ENCODE measurements at places on chromosomes 2 and 18.

GRCh38 chr2:13413989-13414388 is 697.3 kb downstream of the TRIB2 start:
- no peak for DNase-seq

DNA sequence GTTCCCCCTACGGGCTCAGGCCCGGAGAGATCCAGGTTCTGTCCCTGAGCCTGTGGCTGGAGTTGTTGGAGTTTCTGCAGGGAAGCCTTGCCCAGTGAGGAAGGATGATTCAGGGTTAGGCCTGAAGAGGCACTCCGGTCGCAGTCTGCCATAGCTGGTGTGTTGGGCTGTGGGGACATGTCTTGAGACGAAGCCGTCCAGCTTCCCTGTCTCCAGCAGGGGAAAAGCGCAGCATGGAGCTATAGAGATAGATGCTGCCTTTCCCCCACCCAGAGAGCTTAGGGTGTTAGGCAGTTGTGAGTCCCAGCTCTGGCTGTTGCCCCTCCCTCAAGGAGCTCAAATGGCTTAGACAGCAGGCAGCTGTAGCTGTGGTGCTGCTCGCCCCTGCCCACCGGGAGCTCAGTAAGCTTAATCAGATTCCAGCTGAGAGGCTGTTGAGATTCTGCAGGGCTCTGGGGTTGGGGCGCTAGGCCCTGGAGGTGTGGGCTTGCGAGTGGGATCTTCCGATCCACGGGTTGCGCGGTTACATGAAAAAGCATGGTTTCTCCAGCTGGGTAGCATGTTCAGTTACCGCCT is 103.9 kb downstream of the PMAIP1 start:
- no peak for DNase-seq

DNA sequence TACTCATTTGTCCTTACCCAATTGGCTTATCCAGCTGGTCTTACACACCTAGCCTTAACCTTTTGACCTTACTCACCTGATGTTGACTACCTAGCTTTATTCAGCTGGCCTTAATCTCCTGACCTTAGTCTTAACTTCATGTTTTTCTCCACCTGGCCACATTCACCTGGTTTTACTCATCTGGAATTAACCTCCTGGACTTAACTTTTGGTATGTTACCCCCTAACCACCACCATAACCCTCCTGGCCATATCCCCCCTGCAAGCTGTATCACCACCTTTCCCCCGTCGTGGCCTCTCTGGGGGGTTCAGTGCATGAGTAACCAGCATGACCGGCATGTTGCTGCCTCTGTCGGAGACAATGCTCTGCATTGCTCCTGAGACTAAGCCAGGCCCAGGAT is 45.7 kb downstream of the CHRNA1 start:
- no peak for DNase-seq

DNA sequence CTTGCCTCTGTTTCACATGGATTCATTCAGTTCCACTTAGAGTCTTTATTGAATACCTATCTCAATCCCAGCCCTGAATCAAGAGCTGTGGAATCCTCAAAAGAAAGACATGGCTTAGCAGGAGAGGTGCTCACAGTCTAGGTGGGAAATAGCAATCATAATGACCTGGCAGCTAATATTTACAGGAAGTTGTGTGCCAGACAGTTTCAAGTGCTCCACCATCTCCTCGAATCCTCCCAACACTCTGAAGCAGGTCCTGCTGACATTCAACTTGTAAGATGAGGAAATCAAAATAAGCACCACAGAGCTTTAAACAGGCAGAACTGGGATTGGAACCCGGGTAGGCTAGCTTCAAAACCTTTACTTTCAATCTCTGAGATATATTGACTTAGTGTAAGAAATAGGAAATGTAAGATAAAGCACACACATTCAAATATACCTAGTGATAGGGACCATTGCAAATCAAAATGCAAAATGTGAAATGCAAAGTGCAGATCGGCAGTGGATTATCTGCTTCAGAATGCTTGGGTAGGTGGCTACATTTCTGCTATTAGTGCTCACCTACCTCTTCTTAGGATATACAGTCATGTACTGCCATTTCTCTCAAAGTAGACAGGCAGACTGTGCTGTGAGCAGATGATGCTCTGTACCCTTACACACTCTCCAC is 182.0 kb downstream of the PRKCE start:
- DNase-seq, result no peak

- DNase-seq, result no peak
Observed at GRCh38 chr2:133789743-133790142, 221.5 kb upstream of the NCKAP5 start.

GRCh38 chr2:27323596-27324285 is 844 bp upstream of the MPV17 start:
- DNase-seq, result no peak

DNA sequence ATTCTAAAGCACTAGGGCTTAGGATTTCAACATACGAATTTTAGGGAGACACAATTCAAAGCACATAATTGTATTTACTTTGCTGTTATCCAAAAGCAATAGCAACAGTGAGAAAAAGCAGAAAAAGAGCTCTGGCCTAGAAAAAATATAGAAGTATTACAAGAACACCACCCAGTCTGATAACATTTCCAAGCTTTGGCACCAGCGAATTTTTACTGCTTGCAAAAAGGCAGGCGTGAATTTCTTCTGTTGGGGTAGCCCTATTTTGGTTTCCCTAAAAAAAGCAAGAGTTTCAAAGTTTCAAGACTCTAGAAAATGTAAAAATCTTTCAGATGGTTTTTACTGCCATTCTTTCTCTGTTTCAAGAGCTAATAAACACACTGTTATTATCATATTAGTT is 292.7 kb downstream of the DPP10 start:
- DNase-seq, result no peak

DNA sequence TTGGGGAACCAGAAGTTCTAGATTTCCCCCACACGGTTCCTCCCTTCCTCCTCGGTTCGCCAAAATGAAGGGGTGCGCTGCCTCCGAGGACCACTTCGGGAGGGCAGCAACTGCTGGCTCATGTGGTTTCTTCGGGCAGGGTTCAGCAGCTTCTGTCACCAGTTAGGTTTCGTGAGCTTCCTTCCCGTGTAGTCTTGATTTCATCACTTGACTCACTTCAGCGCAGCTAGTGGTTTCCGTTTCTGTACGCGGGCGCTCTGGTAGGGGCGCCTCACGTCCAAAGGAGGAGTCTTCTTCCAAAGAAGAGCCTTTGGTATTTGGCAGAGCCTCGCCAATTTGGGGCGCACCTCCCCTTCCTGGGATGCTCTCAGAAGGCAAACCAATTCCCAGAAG is 485 bp upstream of the GALNT3 start:
- peak; percentile 60 for DNase-seq

DNA sequence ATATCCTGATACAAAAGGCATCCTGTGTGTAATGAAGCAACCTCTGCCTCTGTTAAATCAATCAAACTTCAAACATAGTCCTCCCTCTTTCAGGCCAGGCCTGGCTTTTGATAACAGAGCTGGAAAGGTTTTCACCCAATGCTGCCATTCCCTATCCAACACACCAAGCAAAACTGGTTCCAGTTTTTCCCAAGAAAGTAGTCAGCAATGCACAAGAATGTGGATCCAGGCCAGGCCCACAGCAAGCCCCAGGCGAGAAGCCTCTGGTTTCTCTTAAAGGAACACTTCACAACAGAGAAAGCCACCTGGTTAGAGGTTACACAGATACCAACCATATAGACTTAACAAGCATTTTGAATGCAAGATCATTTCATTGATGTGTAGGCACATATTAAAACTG is 49.2 kb upstream of the CCDC150 start:
- no peak for DNase-seq

GRCh38 chr2:48508461-48509124 is 21.4 kb upstream of the STON1 start:
- DNase-seq, result no peak

DNA sequence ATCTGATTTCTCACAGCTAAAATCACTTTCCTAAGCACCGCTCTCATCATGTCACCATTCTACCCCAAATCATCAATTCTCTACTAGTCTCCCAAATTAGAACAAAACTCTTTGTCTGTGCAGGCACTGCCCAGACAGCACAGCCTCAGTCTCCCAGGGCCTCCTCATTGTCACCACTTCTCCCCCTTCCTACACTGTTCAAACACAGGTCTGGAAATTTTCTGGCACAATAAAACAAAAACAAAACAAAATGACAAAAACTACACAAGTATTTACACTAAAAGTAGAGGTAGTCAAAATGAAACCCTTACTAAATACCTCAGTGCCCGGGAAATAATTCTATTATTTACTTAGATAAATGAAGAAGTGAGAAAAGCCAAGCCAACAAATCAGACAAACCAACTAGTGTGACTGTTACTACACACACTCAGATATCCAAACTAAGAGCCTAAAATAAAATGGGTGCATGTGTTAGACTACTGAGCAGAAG is 156.2 kb upstream of the DNMT3A start:
- no peak for DNase-seq

DNA sequence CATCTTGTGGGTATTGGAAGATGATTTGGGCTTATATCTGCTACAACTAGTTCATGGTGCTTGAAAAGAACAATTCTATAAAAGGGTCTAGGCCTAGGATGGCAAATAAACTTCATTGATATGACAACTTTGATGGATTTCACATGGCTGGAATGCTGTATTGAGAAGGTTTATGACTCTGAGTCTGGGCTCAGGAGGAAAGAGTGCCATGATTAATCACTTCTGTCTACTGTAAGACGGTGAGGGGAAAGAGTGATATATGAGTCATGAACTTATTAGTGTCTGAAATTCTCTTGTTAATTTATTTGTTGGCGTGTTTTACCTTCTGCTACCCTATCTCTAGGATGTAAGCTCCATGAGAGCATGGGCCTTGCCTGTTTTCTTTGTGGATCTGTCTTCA is 17.0 kb upstream of the ADCYAP1 start:
- no peak for DNase-seq

GRCh38 chr2:105437708-105438103 is 38.9 kb upstream of the FHL2 start:
- DNase-seq, result no peak

GRCh38 chr2:217521820-217522219 is 481.0 kb downstream of the TNS1 start:
- DNase-seq, result no peak

DNA sequence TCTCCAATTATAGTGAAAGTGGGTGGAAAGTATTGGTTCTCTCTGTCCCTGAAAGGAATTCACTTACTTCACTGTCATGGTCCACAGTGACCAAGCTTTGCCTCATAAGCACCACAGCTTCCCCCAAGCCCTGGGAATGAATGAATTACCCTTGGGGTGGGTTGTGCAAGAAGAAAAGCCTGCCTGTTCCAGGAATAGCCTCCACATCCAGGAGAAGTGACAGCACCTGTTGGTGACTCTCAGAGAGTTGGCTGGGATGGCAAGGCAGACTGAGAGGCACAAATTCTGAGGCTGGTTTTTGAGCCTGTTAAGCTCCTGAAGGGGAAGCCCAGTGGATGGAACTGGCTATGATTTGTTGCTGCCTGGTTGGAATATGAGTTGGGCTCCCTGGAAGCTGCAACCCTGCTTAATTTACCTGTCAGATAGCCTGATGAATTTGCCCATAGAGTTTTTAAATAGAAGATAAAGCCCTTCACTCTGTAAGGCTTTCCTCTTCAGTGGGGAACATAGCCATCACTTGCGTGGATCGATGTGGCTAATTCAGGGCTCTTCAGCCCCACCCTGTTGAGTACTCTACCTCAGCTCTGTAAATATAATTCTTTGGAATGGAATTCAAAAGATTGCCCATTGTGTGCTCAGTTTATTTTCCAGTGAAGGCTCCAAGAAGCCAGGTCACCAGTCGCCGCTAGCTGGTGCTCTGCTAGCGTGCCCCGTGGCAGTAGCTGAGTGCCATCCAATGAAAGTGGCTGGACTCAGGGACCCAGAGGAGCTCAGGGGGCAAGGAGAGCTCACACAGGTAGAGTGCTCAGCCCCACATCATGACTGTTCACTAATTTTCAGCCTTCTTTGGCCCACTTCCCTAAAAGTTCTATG is 479.3 kb downstream of the IRS1 start:
- DNase-seq, result no peak

DNA sequence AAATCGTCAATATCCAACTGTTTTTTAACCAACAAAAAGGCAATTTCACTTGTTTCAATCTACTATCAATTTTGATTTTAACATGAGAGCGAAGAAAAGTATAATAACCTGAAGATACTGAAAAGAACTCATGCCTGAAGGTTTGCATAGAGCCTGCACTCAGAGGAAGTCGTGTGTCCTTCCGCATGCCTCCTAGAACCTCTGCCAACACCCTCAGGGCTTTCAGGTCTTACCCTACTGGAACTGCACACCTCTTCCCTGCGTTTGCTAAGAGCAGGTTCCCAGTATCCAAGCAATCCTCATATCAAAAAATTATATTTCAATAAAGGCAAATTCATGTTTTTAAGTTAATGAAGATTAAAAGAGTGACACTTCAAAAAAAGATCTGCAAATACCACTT is 74.7 kb downstream of the PIAS2 start:
- DNase-seq, result no peak

GRCh38 chr2:172232708-172233396 is 130.2 kb upstream of the DLX2 start:
- no peak for DNase-seq

DNA sequence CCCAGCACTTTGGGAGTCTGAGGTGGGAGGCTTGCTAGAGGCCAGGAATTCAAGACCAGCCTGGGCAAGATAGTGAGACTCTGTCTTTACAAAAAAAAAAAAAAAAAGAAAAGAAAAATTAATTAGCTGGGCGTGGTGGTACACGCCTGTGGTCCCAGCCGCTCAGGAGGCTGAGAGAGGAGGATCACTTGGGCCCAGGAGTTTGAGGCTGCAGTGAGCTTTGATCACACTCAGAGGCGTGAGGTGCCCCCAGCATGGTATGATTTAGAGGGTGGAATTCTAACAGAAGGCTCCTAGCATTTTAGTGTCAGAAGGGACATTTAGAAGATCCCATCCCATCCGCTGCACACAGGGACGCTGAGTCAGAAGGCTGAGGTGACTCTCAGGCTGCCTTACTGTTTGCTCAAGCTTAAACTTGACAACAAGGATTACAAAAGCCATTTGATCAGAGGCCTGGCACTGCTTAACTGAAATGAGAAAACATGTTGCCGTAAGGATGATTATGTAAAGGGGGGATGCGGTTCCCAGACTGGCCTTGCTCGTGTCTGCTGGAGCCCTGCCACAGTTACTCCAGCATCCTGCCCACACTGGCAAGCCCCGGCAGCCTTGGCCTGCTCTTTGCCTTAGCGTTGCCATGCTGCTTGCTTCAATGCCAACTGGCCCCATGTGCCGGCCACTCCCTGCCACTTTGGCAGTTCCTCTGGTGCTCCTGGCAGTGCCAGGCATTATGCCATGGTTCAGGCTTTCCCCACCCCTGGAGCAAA is 45.6 kb upstream of the SLC1A4 start:
- DNase-seq, result no peak

DNA sequence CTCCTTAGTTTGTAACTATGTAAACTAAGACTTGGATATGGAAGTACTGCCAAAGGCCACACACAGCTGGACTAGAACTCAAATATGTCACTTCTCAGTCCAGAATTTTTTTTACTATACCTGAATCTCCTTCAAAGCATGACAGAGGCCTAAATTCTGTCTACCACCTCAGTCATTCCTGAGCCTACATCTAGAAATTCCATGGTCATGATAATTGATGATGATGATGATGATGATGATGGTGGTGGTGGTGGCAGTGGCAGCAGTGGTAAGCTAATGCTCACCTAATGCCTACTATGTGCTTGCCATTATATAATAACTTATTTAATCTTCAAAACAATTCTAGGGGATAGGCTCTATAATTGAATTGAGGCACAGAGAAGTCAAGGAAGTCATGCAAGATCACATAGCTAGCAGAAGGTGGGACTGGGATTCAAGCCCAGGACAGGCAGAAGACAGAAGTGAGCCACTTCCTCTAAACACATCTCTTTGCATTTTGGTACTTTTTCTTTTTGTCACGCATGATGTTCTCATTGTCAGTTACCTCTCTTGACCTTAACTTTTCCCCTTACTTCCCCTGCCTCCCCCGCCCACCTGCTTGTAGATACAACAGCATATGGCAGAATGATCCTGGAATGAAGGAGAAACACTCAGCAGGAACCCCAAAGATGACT is 539.3 kb downstream of the TNS1 start:
- no peak for DNase-seq
